ENCODE measurements at places on chromosomes 11 and 22.

GRCh38 chr22:49958931-49959781 lies 1.4 kb upstream of the PIM3 start:
- no peak for DNase-seq

- no peak for DNase-seq
Observed at GRCh38 chr11:134623711-134624110, 211.7 kb upstream of the B3GAT1 start.

DNA sequence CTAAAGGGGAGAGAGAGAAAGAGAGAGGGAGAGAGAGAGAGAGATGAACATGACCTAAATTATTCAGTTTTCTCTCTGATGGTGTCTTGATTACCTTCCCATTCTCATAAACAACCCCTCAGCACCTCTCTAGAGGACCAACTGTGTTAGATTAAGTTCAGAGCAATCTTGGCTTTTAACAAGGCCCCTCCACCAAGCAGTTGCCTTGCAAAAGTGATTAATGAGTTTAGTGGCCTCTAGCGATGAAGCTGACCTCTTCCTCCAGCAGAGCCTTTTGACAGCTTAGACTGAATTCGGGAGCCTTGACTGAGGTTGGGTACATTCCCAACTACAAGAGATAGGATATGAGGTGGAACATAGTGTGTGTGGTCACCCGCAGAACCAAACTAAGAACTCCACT lies 66.1 kb downstream of the ARL14EP start:
- no peak for DNase-seq

DNA sequence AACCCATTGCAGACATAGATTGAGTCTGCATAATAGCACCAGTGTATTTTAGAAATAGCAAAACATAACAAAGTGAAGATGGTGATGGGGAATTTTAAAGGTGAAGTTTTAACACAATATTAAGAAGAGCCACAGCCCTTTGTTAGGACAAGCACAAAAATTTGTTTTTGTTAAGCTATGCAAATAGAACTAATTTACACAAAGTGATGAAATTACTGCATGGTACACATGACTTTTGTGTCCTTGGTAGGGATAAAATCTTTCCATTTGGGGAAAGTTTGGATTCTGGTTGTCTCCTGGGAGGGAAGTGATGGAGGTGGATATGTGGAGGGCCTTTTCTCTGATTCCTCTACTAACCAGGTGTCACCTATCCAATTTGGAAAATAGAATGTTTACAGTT lies 50.4 kb upstream of the MTNR1B start:
- DNase-seq: no peak

GRCh38 chr11:88284336-88285050 lies 53.0 kb downstream of the CTSC start:
- no peak for DNase-seq

- no peak for DNase-seq
Observed at GRCh38 chr11:119832202-119832935, 103.4 kb upstream of the NECTIN1 start.

GRCh38 chr11:41306431-41306830 lies 153.0 kb downstream of the LRRC4C start:
- DNase-seq: no peak

GRCh38 chr11:9301720-9302119 lies 12.7 kb downstream of the TMEM41B start:
- no peak for DNase-seq

DNA sequence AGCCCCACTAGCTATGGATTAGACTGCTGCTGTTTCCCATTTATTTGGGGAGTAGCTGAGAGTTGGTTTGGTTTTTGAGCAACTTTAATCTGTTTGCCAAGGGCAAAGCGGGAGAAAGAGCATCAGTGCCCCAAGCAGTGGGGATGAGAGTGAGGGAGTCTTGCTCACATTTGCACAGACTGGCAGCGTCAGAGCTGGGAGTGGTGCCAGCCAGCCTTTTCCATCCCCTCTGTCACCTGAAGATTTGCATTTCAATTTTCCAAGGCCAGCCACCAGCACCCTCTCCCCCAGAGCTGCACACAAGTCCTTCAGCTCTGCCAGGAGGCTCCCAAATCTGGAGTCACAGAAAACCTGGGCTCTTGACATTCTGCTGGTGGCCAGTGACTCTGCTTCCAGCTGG lies 21.0 kb upstream of the UVRAG start:
- no peak for DNase-seq

DNA sequence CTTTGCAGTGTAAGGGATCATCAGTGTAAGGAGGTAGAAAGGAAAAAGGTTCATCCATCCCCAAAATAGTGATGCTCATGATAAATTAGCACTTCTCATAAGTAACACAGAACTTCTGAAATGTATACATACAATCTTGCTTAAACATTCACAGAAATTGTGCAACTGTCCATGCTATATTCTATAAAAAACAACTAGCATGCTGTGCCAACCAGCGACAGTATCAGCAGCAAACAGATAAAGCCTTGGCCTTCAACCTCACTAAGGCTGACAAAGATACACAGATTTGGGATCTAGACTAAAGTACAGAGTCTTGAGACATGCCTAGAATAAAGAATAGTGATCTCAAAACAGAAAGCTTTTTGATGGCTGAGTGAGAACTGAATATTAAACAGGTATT lies 74.1 kb upstream of the CHRM4 start:
- no peak for DNase-seq

DNA sequence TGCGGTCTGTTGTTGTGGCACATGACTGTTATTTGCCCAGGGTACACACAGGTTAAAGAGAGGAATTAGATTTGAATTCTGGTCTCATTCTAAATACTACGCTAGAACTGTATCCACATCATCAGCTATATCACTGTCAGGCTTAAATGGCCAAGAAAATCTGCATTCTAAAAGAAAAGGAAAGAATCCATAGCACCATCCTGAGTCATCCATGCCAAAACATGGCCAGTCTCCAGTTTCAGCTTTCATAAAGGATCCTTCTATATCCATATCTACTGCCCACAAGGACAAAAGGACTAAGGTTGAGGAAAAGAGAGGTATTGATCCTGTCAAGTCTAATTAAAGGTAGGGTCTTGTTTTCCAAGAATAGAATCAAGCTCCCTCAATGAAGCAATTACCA lies 73.6 kb upstream of the GDPD4 start:
- DNase-seq: no peak

DNA sequence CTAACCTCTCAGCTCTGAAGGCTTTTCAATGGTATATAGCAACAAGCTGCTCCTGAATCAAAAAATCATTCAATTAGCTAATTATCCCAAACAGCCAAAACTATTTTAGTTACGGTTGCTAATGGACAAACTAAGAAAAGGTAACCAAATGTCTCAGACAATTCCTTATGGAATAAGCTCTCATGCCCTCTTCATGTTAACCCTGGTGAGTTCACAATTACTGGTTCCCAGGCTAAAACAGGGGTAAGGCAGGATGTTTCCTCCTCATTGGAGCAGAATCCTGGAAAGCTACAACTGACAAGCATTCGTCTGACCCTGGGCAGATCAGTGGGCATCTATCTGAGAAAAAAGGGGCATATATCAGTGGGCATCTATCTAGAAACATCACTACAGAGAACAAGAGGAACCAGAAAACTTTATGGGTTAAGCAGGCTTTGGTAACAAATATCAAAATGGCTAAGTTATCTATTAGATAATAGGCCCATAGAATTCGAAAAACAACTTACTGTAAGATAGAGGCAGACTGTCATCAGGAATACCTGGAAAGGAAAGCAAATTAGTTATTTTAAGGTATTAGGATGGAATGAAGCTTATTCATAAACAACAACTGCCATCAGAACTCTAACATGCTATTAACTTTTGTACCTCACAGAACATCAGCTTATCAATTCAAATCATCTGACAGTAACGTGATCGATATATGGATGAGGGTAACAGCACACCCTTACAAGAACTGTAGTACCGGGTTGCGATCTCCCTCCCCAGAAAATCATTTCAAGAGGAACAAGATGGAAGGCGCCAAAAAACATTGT lies 14.8 kb upstream of the WDR74 start:
- DNase-seq: no peak

GRCh38 chr22:38881464-38881871 lies 9.5 kb upstream of the CBX6 start:
- DNase-seq: no peak

DNA sequence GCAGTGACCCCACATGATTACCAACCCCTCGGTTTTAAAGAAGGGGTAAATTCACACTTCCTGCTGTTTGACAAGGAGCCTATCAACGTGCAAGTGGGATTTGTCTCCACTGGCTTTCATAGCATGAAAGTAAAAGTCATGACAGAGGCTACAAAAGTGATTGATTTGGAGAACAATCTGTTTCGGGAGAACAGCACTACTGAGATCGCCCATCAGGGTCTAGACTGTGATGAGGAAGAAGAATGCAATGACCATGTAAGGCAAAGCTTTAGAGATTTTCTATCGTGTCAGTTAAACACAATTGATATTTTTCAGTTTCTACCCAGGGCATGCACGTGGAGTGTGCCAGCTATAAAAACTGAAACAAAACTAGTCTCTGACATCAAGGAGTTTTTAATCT lies 41.7 kb downstream of the HORMAD2 start:
- no peak for DNase-seq

GRCh38 chr22:22526125-22526912 lies 6.2 kb upstream of the ZNF280A start:
- DNase-seq: no peak

GRCh38 chr22:36369922-36370791 lies 17.6 kb downstream of the MYH9 start:
- DNase-seq: no peak

DNA sequence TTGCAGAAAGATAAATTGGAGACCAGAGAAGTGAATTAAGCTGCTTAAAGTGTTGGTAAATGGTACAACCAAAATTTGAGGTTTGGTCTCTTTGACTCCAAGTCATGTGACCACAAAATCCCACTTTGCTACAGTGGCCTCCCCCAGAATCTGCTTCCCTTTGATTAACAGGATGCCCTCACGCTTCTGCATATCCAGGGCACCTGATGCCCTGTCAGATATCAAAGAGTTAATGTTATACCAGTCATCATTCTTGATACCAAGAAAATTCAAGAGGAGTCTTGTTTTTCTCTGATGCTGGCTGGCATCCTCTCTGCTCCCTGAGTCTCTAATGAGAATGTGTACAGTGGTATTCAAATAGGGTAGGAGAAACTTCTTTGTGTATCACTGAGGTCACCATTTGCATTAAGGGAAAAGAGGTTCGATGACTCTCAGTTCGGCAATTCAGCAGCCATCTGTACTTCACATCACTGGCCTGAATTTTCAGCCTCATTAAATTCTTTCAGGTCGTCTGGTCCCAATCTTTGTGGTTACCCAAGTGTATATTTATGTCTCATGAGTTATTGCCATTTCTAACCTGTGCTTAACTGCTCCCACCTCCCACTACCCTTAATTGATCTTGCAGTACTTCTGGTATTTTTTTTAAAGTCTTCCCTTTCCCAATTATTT lies 73.9 kb downstream of the BDNF start:
- DNase-seq: no peak

DNA sequence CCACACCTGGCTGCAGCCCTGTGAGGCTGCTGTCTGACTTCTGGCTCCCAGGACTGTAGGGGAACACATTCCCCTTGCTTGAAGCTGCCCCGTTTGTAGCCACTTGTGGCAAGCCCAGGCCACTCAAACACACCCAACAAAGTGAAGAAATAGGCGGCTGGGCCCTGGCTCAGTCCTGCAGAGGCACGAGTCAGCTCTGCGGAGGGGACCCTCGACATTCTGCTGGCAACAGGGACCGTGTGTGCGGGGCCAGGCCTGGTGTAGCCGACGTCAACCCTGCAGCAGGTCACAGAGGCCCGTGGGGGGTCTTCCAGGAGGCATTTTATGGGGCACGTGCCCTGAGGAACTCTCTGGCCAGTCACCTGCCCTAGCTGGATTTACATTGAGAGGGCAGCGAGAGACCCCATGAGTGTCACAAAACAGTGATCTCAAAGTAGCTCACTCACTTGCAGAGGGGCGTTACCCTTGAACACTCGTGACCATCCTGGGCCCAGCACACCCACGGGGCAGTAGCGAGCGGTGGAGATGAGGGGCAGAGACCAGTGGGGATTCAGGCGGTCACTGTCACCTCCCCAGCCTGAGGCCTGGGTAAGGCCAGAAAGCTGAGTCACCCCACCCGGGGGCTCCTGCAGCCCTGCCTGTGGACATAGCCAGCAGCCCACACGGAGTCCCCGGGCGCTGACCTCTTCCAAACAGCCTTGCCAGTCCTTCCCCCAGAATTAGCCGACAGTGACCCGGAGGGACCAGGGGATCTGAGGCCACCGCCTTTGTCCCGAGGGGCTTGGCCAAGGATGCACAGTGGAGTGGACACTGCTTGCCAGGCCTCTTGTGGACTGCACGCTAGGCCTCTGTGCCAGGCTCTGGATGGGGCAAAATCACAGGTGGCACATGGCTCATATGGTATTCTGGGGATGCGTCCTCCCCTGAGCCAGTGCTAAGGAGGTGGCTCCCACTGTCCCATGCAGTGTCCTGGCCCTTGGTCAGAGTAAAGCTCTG lies 139.5 kb downstream of the CTTN start:
- DNase-seq: no peak

DNA sequence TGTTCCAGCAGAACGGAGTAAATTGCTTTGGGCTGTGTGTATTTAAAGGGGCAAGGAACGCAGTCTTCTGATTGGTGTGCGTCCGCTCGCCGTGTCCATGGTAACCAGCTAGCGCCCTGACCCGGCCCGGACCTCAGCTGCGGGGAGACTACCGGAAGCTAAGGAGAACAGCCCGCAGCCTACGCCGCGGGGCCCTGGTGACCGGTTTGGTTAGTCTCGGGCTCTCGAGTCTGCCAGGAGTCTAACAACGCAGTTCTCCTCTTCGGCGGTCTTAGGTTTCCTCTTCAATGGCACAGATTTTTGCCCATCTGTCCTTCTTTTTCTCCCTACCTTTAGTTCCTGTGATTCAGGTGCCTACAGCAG lies 3.5 kb upstream of the OR56A3 start:
- no peak for DNase-seq

DNA sequence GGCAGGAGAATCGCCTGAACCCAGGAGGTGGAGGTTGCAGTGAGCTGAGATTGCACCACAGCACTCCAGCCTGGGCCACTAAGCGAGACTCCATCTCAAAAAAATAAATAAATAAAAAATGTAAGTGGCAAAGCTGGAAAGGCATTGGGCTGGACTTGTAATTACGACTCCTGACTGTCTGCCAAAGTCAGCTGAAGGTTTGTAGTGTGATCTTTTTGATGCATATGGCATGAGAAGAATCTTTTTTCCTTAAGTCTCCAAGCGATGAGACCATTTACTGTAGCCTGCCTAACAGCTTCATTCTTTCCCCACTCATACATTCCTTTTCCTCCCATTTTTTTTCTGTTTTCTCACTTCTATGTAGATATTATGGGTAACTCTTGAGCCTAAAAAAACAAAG lies 24.8 kb downstream of the CTNND1 start:
- DNase-seq: no peak

- DNase-seq: no peak
Observed at GRCh38 chr11:41963406-41963805, 504.0 kb upstream of the LRRC4C start.

- no peak for DNase-seq
Observed at GRCh38 chr11:129375751-129376657, at the start of gene BARX2. TSS of gene BARX2 (plus strand) at chr11:129375848. CDS start at chr11:129376036, 188 bp downstream.

GRCh38 chr11:44978274-44978960 lies 27.7 kb upstream of the TP53I11 start:
- DNase-seq: no peak

- no peak for DNase-seq
Observed at GRCh38 chr11:44957040-44957515, 6.4 kb upstream of the TP53I11 start.

All from stimulated activated CD8-positive, alpha-beta memory T cell treated with anti-CD3 and anti-CD28 coated beads, Interleukin-15, amount 100 ng/mL, for 24 hours (primary cell).